ENCODE measurements at places on chromosomes 4 and X. TPM values are rescaled to one million over a fixed set of nuclear protein-coding genes. Genes with fewer than 3 reads are reported as not detected.

Gene ITM2A
- 40.7 TPM for total RNA-seq

Gene FAM114A1
- total RNA-seq = 123 TPM

Gene GPC4
- 23.1 TPM for total RNA-seq

Gene SPIN4
- 9.8 TPM for total RNA-seq

Gene NIPAL1
- total RNA-seq = 1.1 TPM

Gene MAGEA2
- total RNA-seq = not detected

Gene EIF1AX
- 71.1 TPM for total RNA-seq

Gene GABRG1
- not detected for total RNA-seq

Gene UGT2B15
- total RNA-seq = not detected

Gene RBM47
- total RNA-seq = 20.7 TPM

GRCh38 chrX:48927123-48927522 lies 8.3 kb upstream of the PIM2 start:
- DNase-seq = no peak

- no peak for DNase-seq
Observed at GRCh38 chr4:150123087-150123486, 44.8 kb downstream of the DCLK2 start.

- no peak for DNase-seq
Observed at GRCh38 chr4:95428291-95429070, 120.3 kb downstream of the UNC5C start.

DNA sequence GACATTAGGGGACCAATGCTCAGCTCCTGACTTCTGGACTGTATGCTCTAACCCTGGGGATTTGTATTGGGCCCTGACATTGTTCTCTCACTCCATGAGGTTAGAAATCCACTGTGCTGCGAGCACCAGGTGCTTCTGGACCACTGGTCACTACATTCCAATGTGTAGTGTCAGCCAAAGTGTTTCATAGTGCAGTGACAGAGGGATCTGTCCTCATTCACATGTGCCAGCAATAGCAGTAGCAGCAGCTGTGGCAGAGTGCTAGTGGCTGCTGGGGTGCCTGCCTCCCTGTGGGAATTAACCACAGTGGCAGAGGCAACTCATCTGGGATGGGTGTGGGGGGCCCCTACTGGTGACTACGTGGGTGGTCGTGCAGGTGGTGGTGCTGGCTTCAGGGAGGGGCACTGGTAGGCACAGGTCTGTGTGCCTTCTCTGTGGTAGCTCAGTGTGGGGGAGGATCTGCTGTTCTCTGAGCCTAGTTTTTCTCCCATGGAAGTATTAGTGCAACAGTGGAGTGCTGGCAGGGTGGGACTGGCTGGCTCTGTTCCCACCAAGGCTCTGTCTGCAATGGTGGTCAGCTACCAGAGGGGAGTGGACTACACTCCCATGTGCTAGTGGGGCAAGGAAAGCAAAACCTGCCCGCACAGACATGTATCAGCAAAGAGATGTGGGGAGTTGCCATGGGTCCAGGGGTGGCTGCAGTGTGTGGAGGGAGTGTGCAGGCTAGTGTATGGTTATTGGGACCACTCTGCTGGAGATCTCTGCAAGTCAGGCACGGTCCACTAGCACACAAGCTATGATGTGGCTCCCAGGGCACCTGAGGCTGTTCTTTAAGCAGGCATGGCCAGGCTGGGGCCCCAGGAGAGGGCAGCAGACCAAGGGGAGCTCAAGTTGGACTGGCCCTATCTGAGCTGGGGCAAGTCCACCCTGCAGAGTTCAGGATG lies 78.5 kb downstream of the SCLT1 start:
- peak; percentile 52 for DNase-seq

- no peak for DNase-seq
Observed at GRCh38 chr4:8589336-8589735, 3.2 kb upstream of the CPZ start.

DNA sequence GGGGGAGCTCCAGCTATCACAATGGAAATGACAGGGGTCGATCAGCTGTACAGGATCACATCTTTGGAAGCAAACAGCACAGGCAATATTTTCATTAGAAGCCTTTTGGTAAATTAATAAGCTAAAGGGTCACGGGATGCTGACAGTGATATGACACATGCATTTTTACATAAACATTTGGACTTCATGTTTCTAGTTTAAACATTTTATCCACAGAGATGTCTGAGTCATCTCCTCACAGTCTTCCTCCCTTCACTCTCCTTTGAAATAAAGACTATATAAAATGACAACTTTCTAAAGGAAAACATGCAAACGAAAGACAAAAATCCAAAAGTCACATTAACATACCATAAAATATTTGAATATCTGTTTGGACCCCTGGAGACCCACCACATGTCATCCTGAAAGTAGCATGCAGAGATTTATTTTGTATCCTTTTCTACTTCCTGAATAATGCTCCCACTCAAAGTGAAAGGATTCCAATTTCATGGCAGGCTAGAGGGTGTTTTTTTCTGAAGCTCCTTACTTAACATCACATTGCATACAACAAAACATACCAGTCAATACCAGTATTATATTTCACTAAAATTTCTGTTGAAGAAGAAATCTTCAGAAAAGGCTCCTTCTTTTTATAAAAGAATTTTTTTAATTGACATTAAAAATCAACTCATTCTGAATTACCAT lies 200.1 kb upstream of the PPARGC1A start:
- DNase-seq = no peak

- no peak for DNase-seq
Observed at GRCh38 chr4:48197643-48198237, 63.7 kb upstream of the TXK start.

DNA sequence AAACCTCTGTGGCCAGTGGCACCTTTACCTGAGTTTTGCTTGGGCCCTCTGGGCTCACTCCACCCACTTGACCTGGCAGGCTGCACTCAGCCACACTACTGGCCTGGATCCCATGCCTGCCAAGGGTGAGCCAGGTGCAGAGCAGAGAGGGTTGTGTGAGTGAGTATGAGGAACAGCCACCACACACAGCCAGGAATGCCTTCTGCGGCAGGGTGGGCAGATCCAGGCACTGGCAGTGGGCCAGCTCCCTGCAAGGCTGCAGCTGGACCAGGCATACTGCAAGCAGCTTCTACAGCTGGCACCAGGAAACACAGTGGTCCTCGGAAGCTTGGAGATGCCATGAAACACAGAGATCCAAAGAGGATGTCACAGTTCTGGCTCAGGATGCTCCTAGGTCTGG lies 570.1 kb upstream of the ACTRT1 start:
- no peak for DNase-seq

- no peak for DNase-seq
Observed at GRCh38 chr4:110181890-110182289, 16.5 kb downstream of the ELOVL6 start.

DNA sequence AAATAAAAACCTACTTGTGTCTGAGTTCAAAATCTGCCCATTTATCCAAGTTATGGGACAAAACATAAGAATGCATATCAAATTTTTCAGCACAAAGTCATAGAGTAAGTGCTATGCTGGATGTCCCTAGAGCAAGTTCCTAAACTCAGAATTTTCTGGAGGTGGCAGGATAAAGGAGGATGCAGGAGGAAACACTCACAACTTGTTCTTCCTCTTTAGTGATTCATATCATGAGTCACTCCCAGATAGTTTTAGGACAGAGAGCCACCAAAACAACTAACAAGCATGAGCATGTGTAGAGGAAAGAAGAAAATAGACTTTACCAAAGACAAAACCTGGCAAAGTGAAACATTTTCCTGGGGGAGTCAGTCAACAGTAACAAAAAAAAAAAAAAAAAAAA lies 302.7 kb downstream of the KCTD8 start:
- DNase-seq = no peak

- no peak for DNase-seq
Observed at GRCh38 chrX:47958761-47959342, 44.9 kb downstream of the ZNF182 start.

- no peak for DNase-seq
Observed at GRCh38 chrX:99421796-99422195, 988.3 kb downstream of the PCDH19 start.

DNA sequence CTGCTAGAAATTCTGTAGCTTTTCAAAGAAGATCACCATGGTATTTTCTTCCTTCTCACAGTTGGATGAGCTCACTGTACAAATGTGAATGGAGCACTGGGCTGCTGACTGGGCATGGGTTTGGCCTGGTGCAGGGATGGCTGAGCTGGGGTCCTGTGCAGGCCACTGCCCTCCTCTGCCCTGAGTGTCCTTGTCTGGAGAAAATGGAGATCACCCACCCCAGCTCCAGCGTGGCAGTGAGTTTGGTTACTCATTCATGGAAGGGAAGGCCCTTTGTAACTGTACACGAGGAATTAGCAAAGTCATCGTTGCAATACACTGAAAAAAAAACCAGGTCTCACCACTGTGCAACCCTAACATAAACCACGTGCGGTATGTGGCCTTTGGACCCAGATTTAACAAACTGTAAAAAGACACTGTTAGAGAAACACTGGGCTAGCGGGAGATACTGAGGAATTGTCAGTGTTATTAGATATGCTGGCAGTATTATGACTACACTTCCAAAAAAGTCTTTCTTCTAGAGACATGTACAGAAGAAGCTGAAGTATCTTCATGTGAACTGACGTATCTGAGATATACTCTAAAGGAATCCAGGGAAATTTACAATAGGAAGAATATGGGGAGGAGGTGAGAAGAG lies 16.1 kb upstream of the TBC1D14 start:
- DNase-seq = no peak

- no peak for DNase-seq
Observed at GRCh38 chrX:57573754-57574153, 18.1 kb upstream of the ZXDB start.

GRCh38 chr4:186265683-186266652 lies at the start of gene F11:
Gene F11, plus strand, starts transcription at chr4:186266189. Its CDS starts 948 bp downstream, at chr4:186267137.
- DNase-seq = no peak

GRCh38 chr4:129326571-129327460 lies 230.9 kb downstream of the C4orf33 start:
- DNase-seq = no peak

GRCh38 chr4:98528882-98529281 lies 129.5 kb downstream of the TSPAN5 start:
- no peak for DNase-seq

- no peak for DNase-seq
Observed at GRCh38 chr4:92580816-92581215, 277.1 kb downstream of the GRID2 start.

GRCh38 chr4:1693131-1693896 lies 9.2 kb upstream of the FAM53A start:
- peak; percentile 89 for DNase-seq

DNA sequence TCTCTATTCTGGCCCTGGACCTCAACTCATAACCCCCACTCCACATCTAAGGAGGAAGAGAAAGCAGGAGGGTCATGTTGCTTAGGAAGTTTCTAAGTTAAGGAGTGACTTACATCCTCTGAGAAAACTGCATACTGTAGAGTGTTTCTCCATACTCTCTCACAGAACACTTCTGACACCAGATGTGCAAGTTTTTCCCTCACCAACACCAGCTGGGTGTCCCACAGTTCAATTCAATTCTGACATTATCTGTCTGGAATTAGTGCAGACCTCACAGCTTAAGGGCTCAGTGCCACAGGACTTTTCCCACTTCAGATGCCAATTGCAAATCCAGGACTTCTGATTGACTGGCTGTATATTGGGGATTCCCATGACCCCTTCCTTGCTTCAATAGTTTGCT lies 89.0 kb upstream of the SFRP2 start:
- DNase-seq = no peak

DNA sequence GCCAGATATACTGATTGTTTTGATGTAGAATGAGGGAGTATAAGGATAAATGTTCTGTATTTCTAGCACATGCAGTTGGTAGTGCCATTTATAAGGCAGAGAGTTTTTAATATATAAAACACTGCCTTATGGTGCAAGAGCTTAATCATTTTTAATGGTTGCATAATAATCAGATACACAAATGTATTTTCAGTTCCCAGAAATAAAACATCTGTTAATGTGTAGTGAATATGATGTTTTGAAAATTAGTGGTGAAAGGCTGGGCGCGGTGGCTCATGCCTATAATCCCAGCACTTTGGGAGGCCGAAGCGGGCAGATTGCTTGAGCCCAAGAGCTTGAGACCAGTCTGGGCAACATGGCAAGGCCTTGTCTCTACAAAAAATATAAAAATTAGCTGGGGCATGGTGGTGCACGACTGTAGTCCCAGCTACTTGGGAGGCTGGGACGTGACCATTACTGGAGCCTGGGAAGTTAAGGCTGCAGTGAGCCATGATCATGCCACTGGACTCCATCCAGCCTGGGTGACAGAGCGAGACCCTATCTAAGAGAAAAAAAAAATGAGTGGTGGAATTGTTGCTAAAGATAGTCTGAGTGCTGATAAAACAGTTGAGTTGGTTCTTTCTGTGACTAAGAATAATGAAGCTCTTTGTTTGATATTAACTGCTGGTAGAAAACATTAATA lies 29.3 kb downstream of the CLCN3 start:
- peak; percentile 55 for DNase-seq

DNA sequence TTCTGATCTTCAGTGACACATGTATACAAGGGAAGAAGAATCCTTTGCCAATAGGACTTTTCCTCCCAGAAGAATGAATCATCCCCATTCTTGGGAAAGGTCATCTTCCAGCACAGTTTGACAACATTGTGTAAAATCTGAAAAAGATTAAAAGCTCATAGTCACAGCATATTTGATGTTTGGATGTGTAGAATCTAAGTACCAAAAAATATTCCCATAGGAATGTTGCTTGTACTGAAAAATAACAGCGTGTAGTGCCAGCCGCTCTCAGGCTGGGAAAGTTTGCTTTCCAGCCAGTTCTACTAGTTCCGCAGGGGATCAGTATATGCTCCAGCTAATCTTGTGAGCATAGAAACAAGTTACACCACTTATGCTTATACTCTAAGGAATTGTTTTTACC lies 74.7 kb upstream of the IL13RA1 start:
- no peak for DNase-seq

DNA sequence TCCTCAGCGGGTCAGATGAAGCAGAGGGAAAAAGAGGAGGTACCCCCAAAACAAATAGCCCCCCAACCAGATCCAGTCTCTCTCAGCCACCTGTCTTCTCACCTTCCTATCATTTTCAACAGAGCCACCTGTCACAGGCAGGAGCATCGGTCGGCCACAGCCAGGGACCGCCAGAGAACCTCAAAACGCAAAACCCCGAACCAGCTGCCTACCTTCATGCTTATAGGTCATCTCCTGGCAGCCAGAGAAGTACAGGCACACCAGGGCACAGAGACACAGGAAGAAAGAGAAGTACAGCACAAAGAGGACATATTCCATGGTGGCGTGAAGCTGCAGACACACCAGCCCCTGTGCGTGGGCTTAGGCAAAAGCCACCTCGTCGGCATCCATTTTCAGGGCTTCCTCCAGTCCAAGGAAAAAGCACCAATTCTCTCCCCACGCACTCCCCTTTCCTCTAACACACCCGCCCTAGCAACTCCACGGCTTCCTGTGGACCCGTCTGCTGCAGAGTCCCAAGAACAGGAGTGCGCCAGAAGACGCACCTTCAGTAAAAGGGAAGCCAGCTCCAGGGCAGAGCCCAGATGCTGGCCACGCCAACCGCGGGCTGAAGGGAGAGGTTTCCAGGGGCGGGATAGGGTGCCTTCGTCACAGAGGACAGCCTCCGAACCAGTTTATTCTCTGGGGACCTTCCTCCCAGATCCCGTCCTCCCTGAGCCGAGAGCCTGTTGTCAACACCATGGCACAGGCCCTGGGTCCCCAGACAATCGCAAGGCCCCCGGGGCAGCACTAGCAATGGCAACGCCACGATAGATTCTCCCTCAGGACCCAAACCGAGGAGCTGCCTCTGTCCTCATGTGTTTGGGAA lies 51.8 kb upstream of the C4orf50 start:
- DNase-seq = peak; percentile 34

GRCh38 chr4:26325191-26325590 lies 4.4 kb downstream of the RBPJ start:
- no peak for DNase-seq

All from aorta (tissue), 5 donors.